ENCODE measurements at places on chromosomes 6 and 20.

DNA sequence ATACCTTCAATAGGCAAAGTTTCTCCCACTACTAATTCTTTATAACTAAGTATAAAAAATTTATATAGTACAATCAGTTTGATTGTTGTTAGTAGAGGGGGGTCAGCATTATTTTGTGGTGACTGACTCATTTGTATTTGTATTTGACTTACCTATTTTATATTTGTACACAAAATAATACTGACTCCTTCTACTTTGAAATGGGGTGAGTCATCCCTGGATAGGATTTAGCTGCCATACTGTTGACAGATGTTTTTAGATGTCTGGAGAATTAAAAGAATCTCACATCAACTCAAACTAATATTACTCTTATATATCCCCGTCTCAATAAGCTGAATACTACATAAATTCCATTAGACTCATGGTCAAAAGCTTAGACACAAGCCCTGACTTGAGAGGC is 114.9 kb downstream of the FRK start:
- no peak for DNase-seq

DNA sequence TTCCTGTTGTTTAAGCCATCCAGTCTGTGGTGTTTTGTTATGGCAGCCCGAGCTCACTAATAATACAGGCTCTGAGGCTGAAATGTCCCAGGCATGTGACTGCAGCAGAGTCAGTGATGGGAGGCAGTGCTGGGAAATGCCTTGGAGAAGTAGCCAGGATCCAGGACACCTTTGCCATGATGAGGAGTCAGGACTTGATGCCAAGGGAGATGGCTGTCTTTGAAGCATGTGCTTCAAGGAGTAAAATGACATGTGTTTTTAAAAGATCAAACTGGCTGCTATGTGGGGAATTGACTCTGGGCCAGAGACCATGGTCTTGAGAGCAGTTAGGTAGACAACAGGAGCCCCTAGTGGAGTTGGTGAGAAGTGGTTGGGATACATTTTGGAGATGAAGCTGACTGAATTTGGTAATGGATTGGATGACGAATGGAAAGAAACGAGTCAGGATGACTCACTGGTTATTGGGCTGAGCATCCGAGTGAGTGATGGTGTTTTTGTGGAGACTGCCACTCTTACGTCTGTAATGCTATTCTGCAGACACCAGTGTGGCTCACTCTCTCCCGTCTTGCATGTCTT is 322.2 kb downstream of the PLCB1 start:
- DNase-seq: peak; percentile 24

- no peak for DNase-seq
These were observed 286.3 kb downstream of the BTBD9 start for GRCh38 chr6:38353310-38354036.

GRCh38 chr6:34059136-34059731 is 86.7 kb downstream of the GRM4 start:
- no peak for DNase-seq

GRCh38 chr6:45609141-45609638 is 231.5 kb upstream of the SUPT3H start:
- DNase-seq: no peak

GRCh38 chr6:74115674-74116073 is 419.7 kb downstream of the CD109 start:
- DNase-seq: no peak

- DNase-seq: no peak
These were observed 125.1 kb upstream of the CARMIL1 start for GRCh38 chr6:25154034-25154596.

DNA sequence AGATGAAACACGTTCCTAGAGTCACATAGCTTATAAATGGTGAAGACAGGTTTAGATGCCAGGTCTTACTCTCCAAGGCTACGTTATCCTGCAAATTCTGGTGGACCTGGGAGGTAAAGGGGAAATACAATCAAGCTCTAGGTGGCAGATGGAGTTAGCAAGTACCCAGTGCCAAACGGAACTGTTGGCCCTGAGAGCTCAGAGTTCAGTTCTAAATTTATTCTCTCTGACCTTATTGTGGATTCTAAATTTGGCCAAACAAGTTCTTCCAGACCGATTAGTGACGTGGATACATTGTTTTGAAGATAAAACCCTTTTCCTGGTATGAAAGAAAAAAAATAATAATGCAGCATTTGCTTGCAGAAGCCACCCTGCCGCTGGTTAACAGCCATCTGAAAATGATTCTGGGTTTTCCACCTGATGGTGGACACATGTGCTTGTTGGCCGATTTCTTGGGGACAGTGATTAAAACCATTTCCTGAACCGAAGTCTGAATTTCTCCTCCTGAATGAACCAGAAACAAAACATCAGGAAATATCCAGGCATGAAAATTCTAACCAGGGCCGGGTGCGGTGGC is 32.5 kb downstream of the RIPOR3 start:
- no peak for DNase-seq

DNA sequence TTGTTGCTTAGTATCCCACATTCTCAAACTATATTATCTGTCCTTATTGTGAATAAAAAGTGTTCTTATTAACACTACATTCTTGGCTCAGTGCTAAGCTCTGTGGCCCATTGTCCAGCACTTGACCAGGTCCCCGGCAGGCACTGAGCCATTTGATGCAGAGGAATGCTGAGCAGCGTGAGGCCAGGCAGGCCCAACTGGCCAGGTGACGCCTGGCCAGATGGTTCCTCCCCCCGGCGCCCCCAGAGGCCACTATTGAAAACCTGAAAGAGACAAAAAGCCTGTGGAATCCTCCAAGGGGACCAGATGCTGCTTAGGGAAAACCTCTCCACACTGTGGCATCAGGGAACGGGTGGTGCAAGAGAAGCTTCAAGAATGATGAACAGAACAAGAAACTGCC is 597.5 kb upstream of the JAG1 start:
- no peak for DNase-seq

DNA sequence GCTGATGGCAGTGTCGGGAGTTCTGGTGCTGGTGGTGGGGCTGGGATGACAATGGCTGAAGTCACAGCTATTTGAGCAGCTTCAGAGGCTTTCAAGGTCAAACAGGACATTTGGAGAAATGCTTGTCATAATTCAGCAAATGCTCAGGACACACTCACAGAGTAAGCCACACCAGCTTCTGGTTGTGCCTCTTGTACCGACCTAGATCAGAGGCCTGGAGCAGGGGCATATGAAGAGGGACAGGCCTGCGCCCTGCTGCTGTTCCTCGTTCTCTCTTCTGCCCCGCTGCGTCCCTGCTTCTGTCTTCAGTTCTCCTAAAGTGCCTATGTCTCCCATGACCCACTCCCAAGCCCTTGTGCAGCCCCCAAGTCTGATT is 893 bp upstream of the PGC start:
- DNase-seq: no peak

DNA sequence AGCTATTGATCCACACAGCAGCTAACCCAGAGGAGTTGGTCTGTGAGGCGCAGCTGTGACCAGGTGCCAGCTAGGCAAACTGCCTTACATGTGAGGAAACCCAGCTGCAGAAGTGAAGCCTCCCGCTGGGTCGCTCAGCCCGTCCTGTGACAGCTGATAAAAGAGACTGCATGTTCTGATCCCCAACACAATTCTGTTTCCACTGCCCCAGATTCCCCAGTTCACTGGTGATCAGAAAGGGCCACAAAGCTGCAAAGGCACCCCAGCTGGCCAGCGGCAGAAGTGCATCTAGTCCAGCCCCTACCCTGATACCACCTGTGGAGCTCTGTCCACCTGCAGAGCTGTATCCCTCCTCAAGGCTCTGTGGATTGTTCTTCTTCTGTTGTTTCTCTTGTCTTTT is 64.5 kb downstream of the CTNNBL1 start:
- DNase-seq: peak; percentile 5

GRCh38 chr20:18304618-18305017 is 16.3 kb downstream of the ZNF133 start:
- DNase-seq: no peak

GRCh38 chr6:135950669-135951068 is 99.2 kb downstream of the PDE7B start:
- no peak for DNase-seq

- DNase-seq: no peak
These were observed 462.9 kb downstream of the COL12A1 start for GRCh38 chr6:74742793-74743508.

DNA sequence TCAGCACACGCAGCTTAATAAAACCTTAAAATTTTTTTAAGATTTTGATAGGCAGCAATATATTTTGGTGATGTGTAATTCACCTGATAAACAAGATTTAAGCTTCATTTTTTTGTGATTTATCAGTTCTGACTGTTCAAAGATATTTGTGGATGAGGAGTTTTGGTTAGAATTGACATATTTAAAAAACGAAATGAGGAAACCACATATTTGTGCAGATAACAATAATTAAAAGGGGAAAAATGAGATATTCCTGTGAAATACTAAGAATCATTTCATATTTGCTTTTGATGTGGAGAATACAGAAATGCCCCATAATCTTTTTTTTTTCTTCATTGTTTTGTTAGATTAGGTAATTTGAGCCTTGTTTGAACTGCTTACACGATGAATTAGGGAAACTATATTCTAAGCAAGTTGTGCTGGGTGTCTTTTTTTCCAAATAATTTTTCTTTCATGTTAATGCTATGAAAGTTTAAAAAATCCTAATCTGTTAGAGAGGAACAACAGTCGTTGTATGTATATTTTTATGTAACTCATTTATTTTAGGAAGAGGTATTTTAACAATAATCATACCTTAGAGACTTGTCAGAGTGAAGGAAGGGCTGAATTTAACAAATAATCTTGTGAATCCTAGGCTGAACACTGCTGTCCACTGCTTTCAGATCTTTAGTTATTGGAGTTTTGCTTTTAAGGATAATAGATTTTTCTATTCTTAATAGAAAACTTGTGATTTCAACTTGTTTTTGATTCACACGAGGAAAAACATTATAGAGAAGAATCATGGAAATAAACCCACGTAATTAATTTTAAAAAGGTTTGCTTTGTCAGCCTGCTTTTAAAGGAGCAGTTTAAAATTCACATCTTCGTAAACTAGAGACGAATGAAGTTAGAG is 4.0 kb downstream of the ARID1B start:
- no peak for DNase-seq

DNA sequence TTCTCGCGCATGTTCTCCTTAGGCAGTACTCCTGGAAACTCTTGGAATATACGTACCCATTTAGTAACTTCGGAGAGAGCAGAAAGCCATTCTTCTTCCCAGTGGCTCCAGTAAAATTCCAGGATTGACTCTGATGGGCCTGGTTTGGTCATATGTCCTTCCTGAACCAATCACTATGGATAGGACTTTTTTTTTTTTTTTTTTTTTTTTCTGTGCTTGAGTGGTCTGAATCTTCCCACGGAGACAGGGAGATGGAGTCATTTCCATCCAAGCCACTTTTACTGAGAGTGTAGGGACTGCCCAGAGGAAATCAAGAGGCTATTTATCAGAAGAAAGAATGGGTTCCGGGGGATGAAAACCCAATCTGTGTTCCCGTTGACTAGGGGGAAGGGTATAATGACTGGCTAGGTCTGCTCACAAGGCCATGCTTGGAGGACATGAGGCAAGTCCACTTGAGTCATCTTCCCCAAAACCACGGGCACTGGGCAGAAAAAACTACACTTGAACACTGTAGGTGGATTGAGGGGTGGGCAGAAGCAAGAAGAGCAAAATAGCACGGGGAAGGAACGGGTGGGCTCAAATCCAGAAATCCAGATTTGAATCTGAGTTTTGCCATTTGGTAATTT is 35.4 kb upstream of the MRPS18A start:
- DNase-seq: no peak

GRCh38 chr20:46376196-46376785 is 30.1 kb downstream of the ELMO2 start:
- no peak for DNase-seq

DNA sequence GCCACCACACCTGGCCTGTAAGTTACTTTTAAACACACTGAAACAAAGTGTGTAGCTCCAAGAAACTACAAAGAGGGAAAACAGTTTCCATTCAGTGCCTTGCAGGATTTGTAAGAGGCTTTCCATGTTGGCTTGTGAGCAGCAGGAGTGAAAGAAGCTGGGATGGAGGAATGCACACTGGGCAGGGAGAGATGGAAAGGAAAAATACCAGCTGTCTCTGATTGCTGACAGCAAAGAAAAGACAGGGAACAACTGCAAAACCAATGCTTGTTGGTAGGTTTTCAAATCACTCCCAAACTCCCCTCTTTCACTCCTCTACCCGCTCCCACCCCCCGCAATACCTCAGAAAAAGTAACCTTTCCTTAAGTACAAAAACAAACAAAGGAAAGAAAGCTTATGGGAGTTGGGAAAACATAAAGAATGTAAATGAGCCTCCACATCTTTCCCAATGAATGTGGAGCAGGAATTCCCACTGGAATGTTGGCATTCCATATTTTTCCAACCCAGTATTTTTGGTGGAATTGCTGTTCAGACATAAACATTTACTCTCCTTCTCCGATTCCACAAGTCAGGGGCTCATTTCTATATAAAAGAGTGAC is 166.1 kb downstream of the THBS2 start:
- DNase-seq: no peak

DNA sequence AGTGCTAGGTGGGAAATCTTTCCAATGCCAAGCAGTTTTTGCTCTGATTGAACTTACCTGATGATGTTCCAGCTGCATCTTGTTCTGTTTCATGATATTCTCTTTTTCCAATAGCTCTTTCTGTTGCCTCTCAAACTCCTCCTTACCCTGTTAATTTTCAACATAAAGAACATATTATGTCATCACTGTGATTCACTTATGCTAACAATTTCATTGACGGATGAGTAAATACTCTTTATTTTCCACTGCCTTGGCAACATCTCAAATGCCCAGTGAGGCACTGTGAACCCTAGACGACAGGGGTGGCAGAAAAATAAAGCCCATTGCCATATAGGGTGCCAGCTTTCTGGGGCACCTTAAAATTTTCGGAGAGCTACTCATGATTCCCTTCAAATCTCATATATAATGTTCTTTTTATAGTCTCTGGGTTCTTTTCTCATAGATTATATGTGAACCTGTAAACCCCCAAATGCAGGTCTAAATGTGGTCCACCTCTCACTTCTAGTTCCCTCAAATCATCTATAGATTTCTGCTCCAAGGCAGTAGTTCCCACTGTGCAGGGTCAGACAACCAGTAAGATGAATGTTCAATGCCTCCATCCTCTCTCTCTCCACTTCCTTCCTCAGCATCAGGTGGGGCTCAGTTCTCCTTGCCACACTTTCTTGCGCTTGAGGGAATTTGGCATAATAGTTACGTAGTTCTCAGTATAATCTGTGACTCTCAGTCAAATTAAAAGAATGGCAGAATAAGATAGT is 44.1 kb downstream of the NEDD9 start:
- no peak for DNase-seq

DNA sequence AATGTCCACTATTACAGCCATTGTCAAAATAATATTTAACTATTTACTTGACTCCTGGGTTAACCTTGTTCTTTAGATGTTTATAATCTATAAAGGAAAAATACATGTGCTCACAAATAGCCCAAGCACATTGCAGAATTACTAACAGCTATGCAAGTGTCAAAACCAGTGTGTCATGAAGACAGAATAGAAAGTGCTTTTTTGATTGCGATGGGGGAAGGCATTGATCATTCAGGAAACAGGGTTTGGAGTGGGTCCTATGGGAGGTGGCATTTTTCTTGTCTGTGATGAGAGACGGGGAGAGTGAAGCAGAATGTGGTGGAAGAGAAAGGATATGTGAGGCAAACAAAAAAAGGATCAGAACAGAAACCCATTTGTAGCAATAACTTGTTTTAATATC is 1.0 kb upstream of the AGPAT4 start:
- no peak for DNase-seq

GRCh38 chr6:52261229-52261628 is 16.9 kb upstream of the IL17F start:
- no peak for DNase-seq
